ENCODE measurements at places on chromosomes 5 and 9.

DNA sequence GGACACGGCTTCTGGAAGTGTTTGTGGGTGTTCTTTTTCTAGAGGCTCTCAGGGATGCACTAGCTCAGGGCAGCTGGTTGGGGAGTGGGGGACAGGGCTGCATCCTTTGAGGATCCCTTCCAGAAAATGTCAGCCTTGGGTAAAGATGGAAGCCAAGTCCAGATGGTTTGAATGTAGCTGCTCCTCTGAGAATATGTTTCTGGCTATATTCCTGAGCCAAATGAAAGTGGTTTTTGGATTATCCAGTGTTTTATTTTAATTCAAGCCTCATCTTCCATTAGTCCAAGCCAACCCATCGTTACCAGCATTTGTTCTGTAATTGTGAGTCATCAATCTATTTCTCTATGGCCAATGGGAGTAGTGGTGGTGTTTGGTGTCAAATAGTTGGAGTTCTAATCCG lies 70.4 kb downstream of the SPRY4 start:
- no peak for DNase-seq

GRCh38 chr5:143741421-143741820 lies 70.5 kb upstream of the HMHB1 start:
- DNase-seq: no peak

DNA sequence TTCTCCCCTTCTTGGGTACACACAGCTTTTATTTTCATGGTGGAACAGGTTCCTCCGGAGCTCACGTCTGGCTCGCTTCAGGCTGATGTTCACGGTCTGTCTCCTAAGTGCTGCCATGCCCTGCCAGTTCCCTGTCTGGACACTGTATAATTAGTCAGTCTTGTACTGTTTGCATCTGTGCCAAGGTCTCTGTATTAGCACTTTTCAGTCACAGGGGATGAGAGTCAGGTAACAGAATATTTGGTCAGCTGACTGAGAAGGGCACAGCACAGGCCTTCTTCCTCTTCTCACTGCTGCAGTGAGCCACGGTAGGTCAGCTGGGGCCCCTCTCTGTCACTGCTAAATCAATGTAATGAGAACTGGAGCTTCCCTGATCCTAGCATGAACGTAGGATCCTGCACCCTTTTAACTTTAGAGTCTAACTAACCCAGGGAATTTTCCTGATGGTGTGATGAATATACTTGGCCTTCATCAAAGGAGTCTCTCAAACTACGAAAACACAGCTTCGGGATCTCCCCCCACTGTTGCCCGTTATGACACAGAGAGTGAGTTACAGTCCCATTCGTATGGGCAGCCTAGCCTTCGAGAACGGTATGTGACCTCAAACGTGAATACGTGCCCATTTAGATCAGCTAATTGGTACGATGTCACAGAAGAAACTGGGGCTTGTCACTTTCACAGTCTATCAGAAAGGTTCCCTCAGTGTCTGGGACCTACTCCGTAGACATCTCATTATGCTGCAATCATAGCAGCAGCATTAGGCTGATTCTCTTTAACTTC lies 354.1 kb upstream of the RFX3 start:
- no peak for DNase-seq

- no peak for DNase-seq
Measured at GRCh38 chr5:116754556-116754955, 179.9 kb upstream of the SEMA6A start.

GRCh38 chr5:43155394-43156096 lies 34.8 kb downstream of the ZNF131 start:
- DNase-seq: no peak

GRCh38 chr5:73531356-73531755 lies 33.1 kb downstream of the BTF3 start:
- no peak for DNase-seq

DNA sequence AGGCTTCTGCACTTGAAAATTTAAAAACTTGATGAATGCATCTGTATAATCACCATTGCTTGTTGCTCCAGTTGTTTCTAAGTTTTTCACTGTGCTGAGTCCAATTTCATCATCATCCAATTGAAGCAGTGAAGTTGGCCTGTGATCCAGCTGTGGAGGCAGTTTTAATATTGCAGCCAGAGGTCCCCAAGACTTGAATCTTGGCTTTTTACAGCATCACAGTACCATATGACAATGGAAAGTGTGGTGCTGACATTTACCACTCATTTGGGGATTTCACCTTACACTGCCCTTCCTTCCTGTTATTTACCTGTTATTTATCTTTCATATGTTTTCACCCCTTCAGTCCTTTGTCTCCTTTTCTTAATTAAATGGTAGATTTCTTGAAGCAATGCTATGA lies 76.2 kb upstream of the SPIN1 start:
- DNase-seq: no peak

DNA sequence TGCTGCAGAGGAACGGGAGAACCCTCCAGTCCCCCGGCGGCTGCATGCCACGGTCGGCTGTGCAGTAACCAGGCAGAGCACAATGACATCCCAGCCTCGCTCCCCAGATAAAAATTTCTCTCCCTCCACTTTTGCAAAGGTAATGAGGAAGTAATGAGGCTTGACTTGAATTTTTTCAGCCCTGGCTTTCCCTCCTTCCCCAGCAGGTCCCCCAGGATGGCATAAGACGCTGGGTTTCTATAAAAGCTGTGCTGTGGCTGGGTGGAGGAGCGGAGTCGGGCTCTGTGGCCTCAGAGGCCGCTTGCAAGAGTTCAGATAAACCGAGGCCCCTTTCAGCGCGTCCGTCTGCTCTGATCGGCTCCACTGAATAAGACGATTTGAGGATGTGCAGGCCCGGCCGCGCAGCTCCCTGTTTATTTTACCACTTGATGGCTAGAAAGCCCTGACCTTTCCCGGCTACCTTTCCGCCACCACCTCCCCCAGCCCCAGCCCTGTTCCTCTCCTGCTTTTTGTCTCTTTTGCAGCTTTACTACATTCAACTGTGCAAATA lies 351.9 kb upstream of the IRX2 start:
- no peak for DNase-seq

DNA sequence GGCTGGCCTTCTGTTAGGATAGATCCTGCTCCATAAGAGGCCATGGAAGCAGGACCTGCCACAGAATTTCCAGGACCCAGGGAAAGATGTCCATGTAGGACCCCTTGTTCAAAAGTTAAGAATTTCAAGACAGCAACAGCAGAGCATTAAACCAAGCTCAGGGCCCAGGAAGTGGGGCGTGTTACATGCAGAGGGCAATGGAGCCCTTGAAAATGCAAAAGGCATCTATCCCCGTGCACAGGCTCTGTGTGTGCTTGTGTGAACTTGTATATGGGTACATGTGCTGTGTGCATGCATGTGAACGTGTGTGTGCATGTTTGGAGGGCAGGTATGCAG lies 14.4 kb upstream of the NKD2 start:
- no peak for DNase-seq

DNA sequence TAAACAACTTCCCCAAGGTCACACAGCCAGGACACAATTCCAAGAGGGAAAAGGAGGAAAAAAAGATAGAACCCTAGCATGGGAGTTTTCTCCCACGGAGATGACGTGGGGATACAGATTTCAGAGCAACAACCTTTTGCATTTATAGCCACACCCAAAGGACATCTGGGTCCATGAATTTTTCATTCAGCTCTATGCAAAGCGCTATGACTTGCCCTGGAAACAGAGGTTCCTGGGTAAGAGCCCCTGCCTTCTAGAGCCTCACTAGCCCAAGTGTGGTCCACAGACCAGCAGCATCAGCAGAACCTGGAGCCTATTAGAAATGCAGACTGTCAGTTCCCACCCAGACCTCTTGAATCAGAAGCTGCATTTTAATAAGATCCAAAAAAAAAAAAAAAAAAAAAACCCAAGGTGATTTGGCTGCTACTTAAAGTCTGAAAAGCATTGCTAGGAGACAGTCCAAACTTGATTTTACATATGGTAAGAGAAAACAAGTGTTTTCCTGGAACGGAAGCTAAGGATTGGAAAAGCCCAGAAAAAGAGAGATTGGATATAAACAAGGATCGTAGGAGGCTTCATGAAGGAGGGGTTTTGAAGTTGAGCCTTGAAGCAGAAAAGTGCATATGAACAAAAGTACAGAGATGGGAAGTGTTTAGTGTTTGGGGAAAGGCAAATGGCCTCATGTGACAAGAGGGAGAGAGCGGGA lies 17.6 kb upstream of the ADAM19 start:
- no peak for DNase-seq

GRCh38 chr9:78566948-78567675 lies 270.2 kb downstream of the PSAT1 start:
- DNase-seq: no peak

DNA sequence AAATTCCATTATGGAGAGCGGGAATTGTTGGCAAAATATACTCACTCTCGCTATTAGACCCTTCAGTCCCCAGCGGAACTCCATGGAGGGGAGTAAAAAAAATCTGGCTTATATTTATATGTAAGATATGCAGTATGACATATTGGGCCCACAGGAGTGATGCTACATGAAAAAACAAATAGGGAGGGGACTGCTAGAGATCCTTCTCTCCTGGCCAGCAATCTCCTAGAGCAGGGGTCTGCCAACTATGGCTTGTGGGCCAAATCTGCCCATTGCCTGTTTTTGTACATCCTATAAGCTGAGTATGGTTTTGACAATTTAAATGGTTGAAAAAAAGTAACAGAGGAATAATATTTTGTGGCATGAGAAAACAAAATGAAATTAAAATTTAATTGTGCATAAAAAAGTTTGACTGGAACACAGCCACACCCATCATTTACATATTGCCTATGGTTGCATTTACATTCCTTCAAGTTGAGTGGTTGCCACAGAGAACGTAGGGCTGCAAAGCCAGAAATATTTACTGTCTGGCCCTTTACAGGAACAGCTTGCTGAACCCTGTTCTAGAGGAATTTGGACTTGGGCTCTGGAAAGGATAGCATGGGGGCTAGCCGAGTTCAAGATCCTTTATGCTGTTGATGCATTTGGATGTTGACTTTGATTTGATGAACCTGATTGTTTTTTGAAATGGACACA lies 197.3 kb upstream of the CLINT1 start:
- no peak for DNase-seq

- peak; percentile 43 for DNase-seq
Measured at GRCh38 chr9:130707225-130707976, 13.8 kb downstream of the EXOSC2 start.

All from stimulated activated CD4-positive, alpha-beta T cell treated with anti-CD3 and anti-CD28 coated beads, Interleukin-1b, Interleukin-23, amount 100 ng/mL, for 1 hour (primary cell).